ENCODE measurements at places on chromosomes 13 and 19.

DNA sequence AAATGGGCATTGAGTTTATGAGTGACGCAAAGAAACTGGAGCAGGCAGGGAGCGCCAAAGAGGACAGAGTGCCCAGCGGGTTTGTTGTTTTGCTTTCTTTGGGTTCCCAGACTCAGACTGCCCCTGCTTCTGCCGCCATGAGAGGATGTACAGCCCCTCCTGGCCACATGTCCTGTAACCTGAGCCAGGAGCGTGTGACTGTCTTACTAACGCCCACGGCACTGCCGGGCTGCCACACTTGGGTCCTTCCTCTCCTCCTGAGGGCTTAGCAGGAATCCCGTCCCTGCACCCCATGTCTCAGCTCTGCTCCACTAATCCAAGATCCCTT lies 80.5 kb downstream of the GPR12 start:
- no peak for DNase-seq

- no peak for DNase-seq
Observed at GRCh38 chr19:57210381-57210780, 19.1 kb downstream of the ZNF264 start.

- no peak for DNase-seq
Observed at GRCh38 chr13:80921971-80922370, 581.0 kb upstream of the SPRY2 start.

DNA sequence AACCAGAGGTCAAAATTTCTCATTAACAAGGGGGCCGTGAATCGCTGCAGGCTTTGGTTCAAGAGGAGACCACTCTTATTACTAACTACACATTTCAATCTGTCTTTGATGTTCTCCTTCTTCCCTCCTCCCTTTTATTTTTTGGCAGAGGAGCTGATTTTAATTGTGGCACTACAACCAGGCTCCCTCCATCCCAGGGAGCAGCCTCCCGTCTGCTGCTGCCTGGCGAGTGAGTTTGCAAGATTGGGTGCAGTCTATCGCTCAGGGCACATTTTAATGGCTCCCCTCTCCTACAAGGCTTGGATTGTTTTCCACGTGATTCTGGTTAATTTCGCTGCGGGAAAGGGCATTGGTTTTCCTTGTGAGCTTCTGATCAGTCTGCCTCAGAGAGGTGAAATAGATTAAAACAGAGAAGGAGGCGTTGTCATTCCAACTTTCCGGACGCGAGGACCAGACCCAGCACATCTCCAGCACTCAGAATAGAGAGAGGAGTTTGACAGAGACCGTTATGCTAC lies 81.4 kb downstream of the KCTD15 start:
- DNase-seq, result no peak

GRCh38 chr13:36837354-36838092 lies 18.5 kb downstream of the RFXAP start:
- no peak for DNase-seq

DNA sequence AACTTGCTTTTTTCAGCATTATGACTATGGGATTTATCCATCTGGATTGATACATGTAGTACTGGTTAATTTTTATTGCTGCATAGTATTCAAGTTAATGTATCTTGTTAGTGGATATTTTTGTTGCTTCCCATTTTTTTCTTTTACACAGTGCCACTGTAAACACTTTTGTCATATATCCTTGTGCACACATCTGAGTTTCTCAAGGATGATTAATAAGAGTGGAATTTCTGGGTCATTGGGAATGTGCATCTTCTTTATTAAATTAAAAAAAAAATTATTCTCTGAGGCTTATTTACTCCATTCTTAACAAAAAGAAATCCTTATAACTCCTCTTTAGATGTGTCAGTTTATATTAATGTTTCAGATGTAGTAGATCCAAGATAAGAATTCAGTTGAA lies 27.3 kb downstream of the B3GLCT start:
- DNase-seq, result no peak

GRCh38 chr13:50787316-50788195 lies 55.9 kb downstream of the DLEU7 start:
- DNase-seq, result no peak

- no peak for DNase-seq
Observed at GRCh38 chr13:38590796-38591507, 95.9 kb upstream of the FREM2 start.

- no peak for DNase-seq
Observed at GRCh38 chr13:43441899-43442499, 344.8 kb downstream of the ENOX1 start.
